CD8-positive, alpha-beta T cell (primary cell): ENCODE measurements at places on chromosomes 2 and 18. TPM values are rescaled to one million over a fixed set of nuclear protein-coding genes. Genes with fewer than 3 reads are reported as not detected.

DCAF17 gene
- total RNA-seq = 12.5 TPM

SDC1 gene
- total RNA-seq = not detected

OSBPL1A gene
- total RNA-seq = 1.6 TPM

CNDP1 gene
- total RNA-seq = 0.44 TPM
